ENCODE measurements at places on chromosomes 3 and 15. TPM values are rescaled to one million over a fixed set of nuclear protein-coding genes. Genes with fewer than 3 reads are reported as not detected.

DNA sequence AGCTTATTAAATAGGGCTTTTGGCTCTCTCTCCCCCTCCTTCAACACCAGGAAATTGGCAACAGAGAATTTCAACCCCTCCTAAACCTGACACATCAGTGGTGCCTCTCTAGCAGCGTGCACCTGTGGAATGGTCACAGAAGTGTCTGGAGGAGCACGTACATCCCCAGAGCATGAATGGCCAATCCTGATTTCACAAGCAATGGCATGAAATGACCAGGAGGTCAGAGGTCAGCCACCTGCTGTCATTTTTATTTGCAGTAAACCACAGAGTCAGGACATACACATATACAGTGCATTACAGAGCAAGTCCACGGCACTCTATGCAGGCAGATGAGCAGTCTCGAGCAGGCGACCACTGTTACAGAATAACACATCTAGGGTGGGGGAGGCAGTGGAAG is 25.1 kb upstream of the ETV5 start:
- H3K27me3 ChIP-seq, result peaks cover 8% of the 10 kb centered on the region
- no peaks in the 10 kb centered on the region for H3K36me3 ChIP-seq
- no peaks in the 10 kb centered on the region for H3K4me1 ChIP-seq
- DNase-seq, result no peak
- no peak overlapping the region for H3K27ac ChIP-seq
- H3K4me3 ChIP-seq, result no peak overlapping the region

DNA sequence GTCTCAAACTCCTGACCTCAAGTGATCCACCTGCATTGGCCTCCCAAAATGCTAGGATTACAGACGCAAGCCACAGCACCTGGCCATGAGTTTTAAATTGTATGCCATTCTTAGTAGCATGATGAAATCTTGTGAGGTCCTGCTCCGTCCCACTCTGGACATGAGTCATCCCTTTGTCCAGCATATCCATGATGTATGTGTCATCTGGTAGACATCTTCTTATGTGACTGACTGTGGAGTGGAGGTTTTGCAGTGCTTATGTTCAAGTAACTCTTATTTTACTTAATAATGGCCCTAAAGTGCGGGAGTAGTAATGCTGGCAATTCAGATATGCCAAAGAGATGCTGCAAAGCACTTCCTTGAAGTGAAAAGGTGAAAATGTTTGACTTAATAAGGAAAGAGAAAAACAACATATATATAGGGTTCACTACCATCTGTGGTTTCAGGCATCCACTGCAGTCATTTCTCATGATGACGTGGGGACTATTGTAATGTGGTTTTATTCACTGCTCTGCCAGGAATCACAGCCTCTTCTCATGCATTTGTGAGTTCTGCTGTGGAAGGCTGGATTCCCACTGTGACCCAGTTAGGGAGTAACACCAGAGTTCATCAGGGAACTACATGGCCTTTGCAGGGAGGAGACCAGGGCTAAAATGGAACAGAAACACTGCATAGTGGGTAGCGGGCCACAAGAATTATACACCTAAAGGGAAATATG is 204.6 kb upstream of the STRIT1 start:
- no peaks in the 10 kb centered on the region for H3K27me3 ChIP-seq
- H3K4me3 ChIP-seq, result no peak overlapping the region
- DNase-seq, result no peak
- H3K36me3 ChIP-seq, result no peaks in the 10 kb centered on the region

- peaks cover 5% of the 10 kb centered on the region for H3K4me1 ChIP-seq
- no peak overlapping the region for H3K27ac ChIP-seq
- DNase-seq, result no peak
- H3K4me3 ChIP-seq, result no peak overlapping the region
- no peaks in the 10 kb centered on the region for H3K36me3 ChIP-seq
These were observed 586.9 kb upstream of the DPPA4 start for GRCh38 chr3:109924196-109924595.

The ITIH3 gene
- total RNA-seq, result not detected

The HCLS1 gene
- total RNA-seq, result 235 TPM
